ENCODE measurements at places on chromosomes 1 and 21.

- DNase-seq: no peak
Observed at GRCh38 chr1:115251856-115252255, 86.2 kb downstream of the NGF start.

DNA sequence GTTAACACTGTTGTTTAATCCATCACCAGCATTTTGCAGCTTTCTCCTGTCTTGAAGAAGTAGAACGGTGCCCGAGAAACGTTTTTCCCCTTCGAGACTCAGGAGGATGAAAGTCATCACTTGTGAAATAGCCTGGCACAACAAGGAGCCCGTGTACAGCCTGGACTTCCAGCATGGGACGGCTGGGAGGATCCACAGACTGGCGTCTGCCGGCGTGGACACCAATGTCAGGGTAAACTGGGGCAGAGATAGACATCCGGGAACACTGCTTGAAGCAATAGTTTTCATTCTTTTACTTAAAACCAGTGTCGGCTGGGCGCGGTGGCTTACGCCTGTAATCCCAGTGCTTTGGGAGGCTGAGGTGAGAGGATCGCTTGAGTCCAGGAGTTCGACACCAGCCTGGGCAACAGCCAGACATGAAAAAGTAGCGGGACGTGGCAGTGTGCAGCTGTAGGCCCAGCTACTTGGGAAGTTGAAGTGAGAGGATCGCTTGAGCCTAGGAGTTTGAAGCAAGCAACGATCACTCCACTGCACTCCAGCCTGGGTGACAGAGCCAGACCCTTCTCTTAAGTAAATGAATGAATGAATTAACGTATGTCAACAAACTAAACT is 945 bp downstream of the CHAF1B start:
- peak; percentile 63 for DNase-seq

GRCh38 chr1:182170891-182171461 is 109.5 kb upstream of the ZNF648 start:
- no peak for DNase-seq

GRCh38 chr1:38892976-38893375 is 11.6 kb upstream of the GJA9 start:
- DNase-seq: no peak

DNA sequence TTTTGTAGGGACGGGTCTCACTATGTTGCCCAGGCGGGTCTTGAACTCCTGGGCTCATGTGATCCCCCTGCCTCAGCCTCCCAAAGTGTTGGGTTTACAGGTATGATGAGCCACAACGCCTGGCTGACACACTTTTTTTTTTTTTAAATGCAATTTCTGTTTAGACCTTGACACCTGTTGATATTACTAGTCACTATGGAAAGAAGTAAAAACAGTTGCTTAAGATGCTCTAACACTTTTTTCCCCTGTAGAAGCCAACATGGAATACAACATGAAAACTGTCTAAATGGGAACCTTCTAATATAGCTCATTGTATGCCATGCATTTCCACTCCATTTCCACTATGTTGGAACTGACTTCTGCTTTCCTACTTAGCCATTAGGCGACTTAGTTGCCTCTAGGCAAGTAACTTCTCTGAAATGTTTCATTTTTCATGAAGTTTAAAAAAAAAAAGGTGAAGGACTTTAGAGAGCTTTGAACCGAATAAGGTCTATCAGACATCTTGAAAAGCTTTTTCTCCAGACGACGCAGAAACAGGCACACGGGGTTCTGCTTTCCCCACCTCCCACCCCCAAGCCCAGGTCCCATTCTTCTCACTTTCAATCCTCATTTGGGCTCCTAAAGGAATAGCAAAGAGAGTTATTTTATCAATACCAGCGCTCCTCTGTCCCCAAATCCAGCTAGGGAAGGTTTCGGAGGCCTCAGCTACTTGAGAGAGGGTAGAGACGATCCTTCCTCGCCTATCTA is 648 bp upstream of the DR1 start:
- DNase-seq: no peak

- no peak for DNase-seq
Observed at GRCh38 chr1:50424045-50424883, 1.0 kb upstream of the DMRTA2 start.

GRCh38 chr1:4853904-4854303 is 199.5 kb downstream of the AJAP1 start:
- DNase-seq: no peak

DNA sequence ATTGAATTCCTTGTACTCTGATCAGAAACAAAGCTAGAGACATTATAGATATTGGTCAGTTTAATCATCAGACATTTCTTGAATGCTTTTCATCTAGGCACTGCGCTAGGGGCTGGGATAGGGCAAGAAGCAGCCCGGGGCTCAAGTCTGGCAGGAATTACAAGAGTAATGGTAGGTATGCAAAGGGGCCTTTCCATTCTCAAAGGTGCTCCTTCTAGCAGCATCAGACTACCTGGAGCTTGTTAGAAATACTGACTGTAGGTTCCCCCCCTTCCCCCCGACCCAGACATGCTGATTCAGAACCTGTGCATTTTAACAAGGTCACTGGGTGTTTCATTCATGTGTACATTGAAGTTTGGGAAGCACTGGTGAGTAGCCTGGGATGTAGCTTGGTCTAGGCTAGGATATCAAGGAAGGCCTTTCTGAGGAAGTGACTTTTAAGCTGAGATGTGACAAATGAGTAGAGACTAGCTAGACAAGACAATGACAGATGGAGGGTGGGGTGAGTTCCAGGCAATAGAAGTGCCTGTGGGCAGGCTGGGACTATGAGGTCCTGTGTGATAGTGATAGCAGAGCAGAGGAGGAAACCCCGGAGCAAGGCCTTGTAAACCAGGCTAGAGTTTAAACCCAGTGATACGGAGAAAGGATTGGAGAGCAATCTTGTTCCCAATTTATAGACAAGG is 26.3 kb downstream of the NFASC start:
- no peak for DNase-seq

DNA sequence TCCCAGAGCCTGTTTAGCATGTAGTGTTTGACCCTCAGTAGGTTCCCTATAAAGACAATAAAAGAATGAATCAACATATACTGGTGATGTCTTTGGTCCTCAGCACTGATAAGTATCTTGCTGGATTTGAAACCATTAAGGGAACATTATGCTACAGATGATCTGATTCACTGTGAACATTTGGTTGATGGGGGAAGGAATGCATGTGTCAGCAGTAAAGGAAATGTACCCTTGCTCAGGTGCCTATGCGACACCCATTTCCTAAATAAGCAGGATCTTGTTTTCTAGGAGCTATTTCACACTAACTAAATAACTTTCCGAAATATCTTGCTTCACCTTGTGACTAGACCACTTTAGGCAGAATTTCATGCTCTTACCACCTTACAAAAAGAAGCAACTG is 13.0 kb downstream of the TEX38 start:
- no peak for DNase-seq

GRCh38 chr1:88892357-88892877 is 1.1 kb upstream of the GTF2B start:
- no peak for DNase-seq

GRCh38 chr1:245086389-245086969 is 68.3 kb upstream of the KIF26B start:
- DNase-seq: no peak

DNA sequence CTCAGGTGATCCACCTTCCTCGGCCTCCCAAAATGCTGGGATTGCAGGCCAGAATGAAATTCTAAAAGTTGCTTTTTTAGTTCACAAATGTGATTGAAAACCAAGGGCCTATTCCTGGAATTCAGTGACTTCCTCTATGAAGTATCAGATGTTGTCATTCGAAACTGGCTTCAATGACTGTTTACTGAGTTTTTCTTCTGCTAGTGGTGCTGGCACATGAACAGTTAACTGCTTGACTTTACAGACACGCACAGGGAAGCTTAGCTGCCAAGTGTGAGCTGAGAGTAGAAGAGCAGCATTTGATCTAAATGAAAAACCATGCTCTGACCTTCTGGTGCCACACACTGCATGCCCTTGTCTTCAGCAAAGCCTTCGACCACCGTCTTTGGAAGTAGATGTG is 32.8 kb upstream of the AJAP1 start:
- DNase-seq: no peak

- DNase-seq: no peak
Observed at GRCh38 chr1:198776602-198777029, 137.8 kb downstream of the PTPRC start.

GRCh38 chr1:207826557-207827487 is 75.0 kb downstream of the CD46 start:
- no peak for DNase-seq

DNA sequence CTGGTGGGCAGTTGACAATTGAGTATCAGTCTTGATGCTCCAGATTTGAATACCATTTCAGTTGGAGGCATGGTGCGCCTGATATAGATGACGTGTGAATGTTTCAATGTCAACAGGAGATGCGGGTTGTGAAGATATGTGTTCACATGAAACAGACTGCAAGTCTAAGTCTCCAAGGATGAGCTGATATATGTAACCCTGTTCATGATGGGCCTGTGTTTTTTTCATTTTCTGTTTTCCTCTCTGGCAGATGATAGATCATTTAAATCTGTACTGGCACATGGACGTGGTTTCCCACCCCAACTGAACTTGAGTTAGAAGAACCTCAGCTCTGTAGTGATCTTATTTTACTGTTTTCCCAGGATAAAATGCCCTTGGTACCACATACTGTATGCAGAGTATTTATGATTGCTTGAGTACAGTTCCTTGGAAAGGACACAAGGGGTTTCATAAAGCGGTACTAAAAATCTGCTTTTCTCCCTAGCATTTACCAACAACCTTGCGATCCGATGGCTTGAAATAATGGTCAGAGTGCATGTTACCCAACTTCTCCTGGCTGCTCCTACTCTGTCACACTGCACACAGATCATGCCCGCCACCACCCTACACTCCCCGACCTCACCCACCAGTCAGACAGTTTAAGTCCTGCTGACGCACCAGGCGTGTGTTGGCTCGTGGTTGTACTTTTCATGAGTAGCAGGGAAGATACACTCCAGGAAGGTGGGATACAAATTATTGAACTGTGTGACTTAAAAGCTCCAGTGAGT is 131.1 kb downstream of the NFIA start:
- DNase-seq: no peak

GRCh38 chr1:246157516-246157915 is 349.6 kb downstream of the SMYD3 start:
- no peak for DNase-seq

DNA sequence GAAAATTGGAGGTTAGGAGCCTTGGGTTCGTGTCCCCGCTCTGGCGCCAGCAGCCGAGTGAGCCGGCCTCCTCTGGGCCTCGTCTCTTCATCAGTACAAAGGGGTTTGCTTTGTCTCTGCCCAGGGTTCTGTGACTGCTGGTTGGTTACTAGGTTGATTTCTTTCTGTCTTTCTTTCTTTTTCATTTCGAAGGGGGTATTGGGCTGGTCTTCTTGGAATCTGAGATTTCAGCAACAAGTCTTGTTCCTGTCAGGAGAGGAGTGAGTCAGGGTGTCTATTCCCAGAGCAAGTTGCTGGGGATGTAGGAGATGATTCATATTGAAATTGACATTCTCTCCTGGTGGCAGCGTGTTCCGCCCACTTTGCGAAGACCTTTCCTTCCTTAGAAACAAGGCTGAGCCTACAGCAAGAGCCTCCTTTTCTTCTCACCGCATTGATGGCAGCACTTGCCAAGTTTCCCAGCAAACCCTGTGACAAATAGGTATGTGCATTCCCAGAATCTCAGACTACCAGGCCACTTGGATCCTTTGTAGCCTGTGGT is 79.2 kb downstream of the MAN1C1 start:
- no peak for DNase-seq

DNA sequence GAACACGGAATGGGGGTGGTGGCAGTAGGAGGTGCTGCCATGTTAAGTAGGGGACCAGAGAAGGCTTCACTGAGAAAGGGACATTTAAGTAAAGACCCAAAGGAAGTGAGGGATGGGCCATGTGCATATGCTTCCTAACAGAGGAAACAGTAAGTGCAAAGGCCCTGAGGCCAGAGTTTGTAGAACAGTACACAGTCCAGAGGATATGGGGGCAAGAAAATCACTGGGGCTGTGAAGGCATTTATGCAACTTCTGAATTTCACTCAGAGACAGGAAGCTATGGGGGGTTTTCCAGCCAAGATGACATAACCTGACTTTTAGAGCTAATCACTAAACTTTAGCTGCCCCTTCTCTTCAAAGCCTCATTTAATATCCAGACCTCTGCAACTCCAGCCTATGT is 202.5 kb upstream of the EDN2 start:
- no peak for DNase-seq

GRCh38 chr21:26120828-26121227 is 49.7 kb downstream of the APP start:
- no peak for DNase-seq

- no peak for DNase-seq
Observed at GRCh38 chr21:18524097-18524880, 120.7 kb upstream of the TMPRSS15 start.
